Choroid plexus epithelial cell (primary cell): ENCODE measurements at places on chromosomes 13 and 19.
A peak's percentile ranks its signal among the peaks of the same experiment; 100 is the strongest.

GRCh38 chr19:39402346-39403300 is 4.0 kb upstream of the ZFP36 start:
- peak; percentile 94 for DNase-seq

GRCh38 chr13:95039415-95039814 is 261.8 kb downstream of the ABCC4 start:
- DNase-seq: peak; percentile 61

DNA sequence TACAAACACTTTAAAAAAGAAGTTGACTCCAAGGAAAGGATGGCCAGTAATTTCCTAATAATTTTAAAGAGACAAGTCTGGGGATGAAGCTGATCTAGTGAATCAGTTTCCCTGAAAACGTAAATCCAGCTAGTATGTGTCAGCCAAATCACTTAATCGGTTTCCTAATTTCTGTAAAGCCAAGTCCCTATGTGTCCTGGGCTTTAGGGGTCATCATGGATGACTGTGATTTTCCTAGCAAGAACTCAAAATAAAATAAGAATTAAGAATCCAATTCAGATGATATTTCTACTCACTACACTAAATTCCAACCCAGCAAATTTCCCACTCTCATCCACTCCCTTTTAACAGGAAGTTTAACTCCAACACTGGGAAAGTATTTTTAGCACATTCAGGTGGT is 35.9 kb downstream of the ELF1 start:
- peak; percentile 15 for DNase-seq

DNA sequence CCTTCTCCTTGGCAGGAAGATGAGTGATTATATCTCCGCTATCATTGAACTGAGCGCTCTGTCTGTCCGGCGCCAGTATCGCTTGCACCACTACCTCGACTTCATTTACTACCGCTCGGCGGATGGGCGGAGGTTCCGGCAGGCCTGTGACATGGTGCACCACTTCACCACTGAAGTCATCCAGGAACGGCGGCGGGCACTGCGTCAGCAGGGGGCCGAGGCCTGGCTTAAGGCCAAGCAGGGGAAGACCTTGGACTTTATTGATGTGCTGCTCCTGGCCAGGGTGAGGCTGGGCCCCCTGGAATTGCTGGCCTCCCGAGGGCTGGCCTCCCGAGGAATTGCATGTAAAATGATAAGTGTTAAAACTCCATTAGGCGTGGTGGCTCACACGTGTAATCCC is 32.1 kb downstream of the CYP4F22 start:
- DNase-seq: no peak

DNA sequence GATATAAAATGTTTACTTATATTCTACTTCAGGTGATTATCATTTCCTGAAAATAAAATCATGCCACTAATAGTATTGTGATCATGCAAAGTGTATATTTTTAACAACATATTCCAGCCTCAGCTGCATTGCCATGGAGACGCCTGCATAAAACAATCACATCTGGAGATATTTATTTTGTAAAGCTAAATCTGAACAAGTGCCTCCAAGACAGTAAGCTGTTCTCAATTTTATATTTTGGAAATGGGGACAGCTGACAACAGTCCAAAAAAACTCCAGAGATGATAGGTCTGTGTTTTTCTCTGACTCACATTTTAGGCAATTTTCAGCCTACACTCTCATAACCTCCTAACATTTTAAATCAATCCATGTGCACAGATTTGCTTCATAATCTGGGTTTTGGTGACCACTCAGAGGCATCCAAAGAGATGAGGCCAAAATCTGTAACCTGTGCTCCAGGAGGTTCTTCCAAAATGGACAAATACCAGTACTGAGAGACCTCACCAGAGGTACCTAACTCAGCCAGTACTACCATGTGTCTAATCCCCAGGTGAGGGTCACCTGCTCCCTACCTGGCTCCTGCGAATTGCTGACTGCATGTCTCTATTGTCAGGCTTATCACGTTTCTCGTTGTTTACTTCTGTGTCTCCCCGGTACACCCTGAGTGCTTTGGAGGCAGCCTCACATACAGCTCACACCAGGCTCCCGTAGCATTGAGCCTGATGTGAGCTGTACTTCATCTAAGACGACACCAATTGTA is 62.7 kb downstream of the COL4A1 start:
- DNase-seq: no peak

DNA sequence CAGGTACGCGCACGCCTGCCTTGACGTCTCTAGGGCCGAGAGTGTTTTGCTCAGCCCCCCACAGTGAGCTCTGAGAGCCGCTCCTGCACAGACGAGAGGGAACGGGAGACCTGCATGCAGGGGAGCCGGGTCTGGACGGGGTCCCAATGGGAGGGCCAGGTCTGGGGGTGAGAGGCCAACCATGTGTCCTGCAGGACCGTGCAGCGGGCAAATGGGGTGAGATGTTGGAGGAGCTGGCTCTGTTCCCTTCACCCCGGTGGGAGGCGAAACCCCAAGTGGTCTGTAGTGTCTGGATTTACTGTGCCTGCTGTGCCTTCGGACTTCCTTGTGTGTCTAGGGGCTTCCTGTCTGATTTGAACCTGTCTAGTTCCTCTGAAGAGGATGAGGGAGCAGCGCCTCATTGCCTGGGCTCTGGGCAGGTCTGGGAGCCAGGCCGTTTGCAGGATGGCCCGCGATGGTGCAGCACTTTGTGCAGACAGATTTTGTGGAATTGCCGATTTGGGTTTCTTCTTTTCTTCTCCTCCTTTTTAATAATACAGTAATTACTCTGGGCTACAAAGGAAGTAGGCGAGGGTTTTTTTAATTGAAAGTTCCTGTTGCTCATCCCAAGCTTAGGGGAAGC is 2.1 kb downstream of the CSNK1G2 start:
- DNase-seq: peak; percentile 34

- no peak for DNase-seq
Measured at GRCh38 chr19:18774782-18775444, 16.2 kb downstream of the COMP start.

DNA sequence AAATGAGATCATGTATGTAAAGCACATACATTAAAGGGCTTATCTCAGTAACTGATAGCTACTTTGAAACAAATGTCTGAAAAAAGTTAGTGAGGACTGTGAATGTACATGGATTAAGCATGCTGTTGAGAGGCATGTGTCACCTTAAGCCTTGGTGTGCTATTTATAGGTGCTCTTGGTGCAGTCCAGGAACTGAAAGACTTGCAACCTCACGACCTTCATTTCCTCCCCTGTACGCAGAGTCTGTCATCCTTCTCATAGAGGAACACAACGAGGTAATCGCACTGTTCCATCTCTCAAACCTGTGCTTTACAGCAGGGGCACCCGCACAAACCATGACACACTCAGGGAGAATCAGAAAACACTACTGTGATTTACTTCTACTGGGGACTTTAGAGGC is 65.6 kb downstream of the UFM1 start:
- peak; percentile 30 for DNase-seq

DNA sequence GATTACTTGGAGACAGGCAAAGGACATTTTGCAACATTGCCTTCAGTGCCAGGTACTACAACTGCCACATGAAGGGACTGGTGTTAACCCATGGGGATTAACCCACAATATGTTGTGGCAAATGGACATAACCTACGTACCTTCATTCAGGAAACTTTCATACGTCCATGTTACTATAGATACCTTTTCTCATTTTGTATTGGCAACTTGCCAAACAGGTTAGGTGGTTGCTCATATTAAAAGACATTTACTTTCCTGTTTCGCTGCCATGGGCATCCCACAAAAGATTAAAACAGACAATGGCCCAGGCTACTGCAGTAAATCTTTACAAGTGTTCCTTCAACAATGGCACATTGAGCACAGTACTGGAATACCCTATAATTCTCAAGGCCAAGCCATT is 925.3 kb downstream of the SLITRK6 start:
- no peak for DNase-seq

- DNase-seq: no peak
Measured at GRCh38 chr13:73096638-73097037, 37.8 kb downstream of the KLF5 start.

DNA sequence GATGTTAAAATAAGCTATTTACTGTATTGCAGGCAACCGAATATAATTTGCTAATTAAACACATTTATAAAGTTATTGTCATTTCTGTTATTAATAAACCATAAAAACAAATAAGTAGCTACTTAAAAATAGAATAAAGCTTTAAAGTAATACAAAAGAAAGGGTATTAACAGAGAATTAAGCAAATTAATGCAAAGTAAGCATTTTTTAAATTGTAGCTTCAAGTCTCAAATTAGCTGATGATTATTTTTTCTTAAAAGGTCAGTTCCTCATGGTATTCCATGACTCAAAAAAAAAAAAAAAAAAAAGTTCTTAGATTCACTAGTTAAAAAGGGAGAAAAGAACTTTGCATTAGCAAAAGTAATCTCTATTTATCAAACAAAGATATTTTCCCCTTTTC is 292.5 kb downstream of the SLITRK1 start:
- DNase-seq: no peak

DNA sequence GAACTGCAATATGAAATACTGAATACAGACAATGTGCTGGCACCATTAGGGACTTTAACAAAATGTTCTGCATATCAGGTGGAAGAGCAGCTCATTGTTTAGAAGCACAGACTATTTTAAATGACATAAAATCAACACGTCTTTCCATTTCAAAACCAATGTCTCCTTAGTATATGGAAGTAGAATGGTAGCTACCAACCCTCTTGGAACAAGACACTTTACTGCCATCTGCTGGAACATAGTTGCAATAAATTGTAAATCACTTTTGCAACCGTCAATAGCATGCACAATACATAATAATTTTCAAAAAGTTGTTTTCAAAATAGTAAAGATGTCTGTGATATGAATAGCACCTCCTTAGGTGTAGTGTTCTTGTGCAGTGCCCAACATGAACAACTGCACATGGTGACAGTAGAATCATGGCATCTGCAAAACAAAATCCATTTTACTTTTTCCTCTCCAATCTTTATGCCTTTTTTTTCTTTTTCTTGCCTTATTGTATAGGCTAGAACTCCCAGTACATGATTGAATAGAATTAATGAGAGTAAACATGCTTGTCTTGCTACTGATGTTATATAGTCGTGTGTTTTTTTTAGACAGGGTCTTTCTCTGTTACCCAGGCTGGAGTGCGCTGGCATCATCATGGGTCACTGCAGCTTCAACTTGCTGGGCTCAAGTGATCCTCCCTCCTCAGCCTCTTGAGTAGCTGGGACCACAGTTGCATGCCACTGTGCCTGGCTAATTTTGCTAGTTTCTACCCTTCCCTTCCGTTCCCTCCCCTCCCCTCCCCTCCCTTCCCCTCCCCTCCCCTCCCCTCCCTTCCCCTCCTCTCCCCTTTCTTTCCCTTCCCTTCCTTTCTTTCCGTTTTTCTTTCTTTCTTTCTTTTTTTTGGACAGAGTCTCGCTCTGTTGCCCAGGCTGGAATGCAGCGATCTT is 7.8 kb upstream of the LYPD5 start:
- DNase-seq: peak; percentile 85

GRCh38 chr19:56933014-56933705 is 92.6 kb upstream of the PEG3 start:
- DNase-seq: no peak

DNA sequence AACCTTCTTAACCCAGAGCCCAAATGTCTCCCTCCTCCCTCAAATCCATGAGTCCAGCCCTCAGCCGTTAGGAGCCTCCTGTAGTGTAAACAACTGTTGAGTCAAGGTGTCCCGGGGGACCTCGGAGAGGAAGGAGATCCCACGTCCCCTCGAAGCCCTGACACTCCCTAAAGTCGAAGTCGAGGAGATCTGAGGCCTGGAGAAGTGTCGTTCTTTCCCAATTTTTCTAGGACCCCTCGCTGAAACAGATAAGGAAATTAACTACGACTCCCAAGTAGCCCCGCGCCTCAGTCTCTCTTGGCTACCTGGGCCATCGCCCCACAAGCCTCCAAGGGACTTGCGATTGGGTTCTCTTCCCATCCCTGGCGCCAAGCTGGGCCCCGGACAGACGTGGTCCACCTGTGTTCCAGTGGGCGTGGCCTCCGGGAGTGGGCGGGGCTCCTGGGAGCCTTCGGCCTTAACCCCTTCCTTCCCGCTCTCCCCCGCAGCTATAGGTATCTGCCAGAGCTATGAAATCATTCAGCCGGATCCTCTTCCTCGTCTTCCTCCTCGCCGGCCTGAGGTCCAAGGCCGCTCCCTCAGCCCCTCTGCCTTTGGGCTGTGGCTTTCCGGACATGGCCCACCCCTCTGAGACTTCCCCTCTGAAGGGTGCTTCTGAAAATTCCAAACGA is 869 bp downstream of the GFY start:
- DNase-seq: no peak

- DNase-seq: peak; percentile 91
Measured at GRCh38 chr13:20997301-20998161, 63.9 kb downstream of the LATS2 start.

DNA sequence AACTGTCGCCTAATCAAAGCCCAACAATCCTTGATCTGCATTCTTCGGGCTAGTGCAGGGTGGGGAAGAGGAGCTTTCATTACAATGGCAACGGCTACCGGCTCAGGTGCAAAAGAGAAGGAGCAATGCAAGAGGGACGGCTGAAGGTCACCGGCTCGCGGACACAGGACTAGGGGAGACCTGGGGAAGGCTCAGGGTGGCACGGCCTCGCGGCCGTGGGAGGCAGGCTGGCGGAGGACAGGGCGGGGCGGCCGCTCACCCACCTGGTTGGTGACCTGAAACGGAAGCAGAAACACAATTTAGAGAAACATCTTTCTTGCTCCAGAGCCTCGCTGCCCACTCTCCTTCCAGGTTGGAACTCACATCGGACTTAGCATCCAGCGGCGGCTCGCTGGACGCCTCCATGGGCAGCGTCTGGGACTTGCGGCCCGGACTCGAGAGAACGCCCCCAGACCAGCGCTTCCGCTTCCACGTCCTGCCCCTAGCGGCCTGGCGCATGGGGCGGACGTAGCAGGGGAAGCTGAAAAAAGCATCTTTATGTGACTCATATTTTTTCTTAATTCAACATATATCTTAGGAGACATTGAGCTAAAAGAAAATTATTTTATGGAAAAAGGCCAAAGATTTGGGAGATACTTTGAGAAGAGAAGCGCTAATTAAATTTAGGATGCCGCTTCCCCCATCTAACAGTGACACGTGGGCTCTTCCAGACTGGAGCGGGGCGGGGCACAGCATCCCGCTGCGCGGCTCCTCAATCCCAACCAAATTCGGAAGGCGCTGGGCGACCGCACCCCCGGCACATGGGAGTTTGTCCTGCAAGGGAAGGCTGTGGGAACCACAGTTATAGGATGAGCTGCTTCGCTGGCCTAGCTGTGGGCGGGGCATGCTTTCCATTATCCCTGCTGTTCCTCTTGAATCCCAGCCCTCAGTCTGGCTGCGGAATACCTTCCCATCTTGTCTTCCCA is at the start of gene COMMD6:
COMMD6 (minus strand) TSS at position 441 of the 965 bp plus-strand sequence; CDS start at position 405, 36 bp downstream.
- DNase-seq: peak; percentile 86
